ENCODE measurements at places on chromosomes 6 and 20.

GRCh38 chr6:35206346-35206745 is 7.4 kb upstream of the SCUBE3 start:
- no peak for DNase-seq

DNA sequence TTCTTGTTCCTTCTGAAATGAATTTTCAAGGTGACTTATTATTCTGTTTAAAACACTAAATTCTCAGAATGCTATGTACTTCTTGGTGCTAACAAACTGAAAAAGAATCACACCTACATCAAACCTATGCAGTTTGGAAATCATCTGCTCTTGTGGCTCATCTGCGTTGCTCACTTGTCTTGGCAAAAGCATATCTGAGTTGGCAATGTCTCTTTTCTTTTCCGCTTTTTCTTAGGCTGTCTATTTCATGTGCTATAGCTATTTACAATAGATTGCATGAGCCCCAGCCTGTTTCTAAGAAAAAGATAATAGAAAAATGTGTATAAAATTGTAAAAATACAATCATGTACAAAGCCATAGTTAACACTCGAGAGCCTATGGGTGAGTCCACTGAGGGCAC is 348.9 kb upstream of the AGPAT4 start:
- no peak for DNase-seq

GRCh38 chr20:32805721-32806120 is 14.0 kb upstream of the MAPRE1 start:
- no peak for DNase-seq

DNA sequence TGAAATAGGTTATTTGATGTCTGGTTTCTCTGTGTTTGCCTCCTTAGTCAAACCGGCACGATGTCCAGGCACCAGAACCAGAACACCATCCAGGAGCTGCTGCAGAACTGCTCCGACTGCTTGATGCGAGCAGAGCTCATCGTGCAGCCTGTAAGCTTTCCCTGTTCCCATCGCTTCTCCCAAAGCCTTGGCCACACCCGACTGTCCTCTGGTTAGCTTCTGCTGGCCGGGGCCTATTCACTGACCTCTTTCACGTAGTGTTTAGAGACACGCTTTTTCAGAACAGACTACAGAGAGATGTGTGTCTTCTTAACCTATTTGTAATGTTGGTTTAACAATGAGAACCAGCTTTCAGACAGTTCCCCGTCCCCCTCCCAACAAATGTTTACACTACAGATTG is 14.2 kb downstream of the DSP start:
- no peak for DNase-seq

DNA sequence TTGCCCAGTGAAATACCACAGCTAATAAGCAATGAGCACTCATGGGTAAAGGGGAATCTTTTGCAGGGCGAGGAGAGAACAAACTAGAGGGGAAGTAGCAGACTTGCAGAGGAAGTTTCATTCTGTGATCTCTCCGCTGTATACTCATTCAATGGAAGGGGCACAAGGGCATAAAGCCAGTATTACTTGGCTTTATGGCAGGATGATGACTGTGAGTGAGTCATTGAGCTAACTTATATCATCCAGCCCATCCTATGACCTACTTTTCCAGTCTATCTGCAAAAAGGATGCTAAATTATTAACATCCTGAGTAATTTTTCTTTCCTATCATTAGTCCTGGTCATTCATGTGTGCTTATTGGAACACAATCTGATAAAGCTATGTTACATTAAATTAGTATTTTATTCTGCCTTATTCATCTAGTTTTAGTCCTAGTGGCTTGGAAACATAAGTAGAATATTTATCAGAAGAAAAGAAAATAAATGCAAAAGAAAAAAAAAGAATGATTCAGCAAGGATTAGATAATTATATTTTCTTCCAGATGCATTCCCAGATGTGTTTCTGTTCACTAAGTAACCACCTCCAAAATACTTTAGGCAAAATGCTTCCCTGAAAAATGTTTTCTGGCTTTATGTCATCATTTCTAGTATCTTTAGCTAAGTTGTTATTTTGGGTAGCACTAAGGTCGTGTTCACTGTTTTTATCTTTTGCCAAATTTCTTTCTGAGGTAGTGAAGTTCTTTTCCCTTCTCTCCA is 471.7 kb downstream of the CDKAL1 start:
- DNase-seq: no peak

- peak; percentile 66 for DNase-seq
Observed at GRCh38 chr6:129709769-129710449, at the start of gene ARHGAP18. Gene ARHGAP18 (minus strand): TSS chr6:129710177. CDS start chr6:129710136, 41 bp downstream.

GRCh38 chr6:2353412-2354137 is 108.2 kb upstream of the GMDS start:
- peak; percentile 53 for DNase-seq

- DNase-seq: no peak
Observed at GRCh38 chr6:18842534-18842933, 455.4 kb downstream of the RNF144B start.

GRCh38 chr20:21719592-21720214 is 14.2 kb downstream of the PAX1 start:
- peak; percentile 15 for DNase-seq

DNA sequence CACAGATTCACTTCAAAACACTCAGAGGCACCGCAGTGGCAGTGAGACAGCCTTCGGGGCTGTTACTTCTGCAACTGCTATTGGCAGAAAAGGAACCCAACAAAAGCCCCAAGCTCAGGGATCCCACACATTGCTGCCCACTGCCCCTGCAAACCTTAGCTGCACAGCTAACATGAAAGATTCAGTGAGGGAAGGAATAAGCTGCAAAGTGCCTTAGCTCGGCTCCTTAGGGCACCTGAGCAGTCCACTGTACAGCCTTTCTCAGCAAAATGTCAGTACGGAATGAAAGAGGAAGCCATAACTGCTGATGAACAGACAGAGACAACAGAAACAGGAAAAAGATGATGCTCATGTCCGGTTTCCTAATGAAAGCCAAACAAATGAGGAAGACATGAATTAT is 179.7 kb upstream of the SHLD1 start:
- no peak for DNase-seq

- no peak for DNase-seq
Observed at GRCh38 chr6:107495971-107496370, 6.1 kb downstream of the SOBP start.

DNA sequence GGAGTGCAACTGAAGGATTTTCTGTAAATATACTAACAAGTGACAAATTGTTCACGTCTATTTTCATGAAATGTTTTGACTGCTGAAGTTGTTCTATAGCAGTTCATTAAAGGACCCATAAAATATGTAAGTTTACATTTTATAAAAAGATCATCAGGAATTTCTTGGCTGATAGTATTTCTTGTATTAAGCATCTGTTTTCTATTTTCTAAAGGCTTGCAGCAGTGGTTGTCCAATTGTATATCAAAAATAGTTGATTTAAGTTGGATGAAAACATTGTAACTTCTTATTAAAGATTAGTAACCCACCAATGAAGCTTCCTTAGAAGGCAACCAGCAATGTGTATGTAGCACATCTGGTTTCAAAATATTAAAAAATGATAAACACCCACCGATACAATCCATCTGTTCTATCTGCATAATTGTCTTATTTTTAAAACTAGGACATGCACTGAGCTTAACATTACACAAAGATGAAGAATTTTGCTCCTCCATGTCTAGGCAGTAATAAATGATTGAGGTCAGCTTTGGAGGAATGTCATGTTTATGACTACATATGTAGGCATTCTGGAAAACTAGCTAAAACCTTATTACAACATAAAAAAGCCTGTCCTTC is 301.3 kb upstream of the TCF21 start:
- no peak for DNase-seq

DNA sequence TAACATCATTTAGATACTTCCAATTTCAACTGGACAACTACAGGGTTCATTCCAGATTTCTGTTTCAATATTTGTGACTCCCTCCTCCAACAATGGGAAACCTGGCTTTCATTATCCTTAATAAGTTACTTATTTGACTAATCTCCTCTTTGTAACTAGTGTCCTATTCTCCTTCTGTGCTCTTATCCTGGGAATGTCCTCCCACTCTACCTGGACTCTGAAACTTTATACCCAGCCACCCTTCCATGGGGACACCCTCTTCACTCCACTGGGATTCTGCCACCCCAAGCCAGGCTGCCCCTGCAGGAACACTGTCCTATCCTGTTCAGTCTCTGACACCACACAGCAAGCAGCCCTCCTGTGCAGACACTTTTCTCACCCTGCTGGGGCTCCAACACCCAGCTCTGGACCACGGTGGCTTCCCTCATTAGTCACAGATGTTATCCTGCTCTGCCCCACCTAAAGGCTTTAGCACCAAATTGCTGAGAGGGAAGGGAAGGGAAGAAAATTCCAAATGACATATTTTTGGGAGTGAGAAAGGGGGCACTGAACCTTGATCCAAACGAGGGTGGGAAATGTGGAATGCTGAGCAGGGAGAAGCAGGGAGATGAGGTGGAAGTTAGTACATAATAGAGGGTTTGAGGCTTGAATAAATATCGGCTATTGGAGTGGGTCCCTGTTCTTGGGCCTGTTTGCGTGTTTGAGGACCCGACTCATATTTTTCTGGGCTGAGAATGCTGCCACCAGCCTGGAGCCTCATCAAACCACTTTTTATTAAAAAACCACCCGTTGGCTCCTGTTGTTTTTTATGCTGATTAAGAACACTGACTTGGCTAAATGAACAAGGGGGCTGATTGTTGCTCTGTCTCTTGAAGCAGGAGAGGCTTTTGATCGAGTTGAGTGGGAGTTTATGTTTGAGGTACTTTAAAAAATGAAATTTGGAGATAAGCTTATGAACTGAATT is 54.0 kb upstream of the AKIRIN2 start:
- no peak for DNase-seq

DNA sequence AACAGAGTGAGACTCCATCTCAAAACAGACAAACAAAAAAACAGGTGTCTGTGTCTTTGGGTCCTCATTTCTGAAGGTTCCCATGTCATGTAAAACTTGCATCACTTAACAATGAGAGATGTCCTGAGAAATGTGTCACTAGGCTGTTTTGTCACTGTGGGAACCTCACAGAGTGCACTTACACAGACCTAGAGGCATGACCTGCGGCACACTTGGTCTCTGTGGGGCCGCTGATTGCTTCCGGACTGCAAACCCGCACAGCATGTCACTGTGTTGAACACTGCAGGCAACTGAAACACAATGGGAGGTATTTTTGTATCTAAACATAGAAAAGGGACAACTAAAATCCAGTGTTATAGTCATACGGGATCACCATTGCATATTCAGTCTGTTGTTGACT is 42.3 kb upstream of the TMEM181 start:
- DNase-seq: no peak

GRCh38 chr6:161417717-161418462 is 144.0 kb upstream of the AGPAT4 start:
- no peak for DNase-seq

- DNase-seq: no peak
Observed at GRCh38 chr6:148885925-148886845, 139.4 kb downstream of the UST start.

All from stimulated activated CD4-positive, alpha-beta T cell treated with anti-CD3 and anti-CD28 coated beads, Interleukin-4, amount 100 ng/mL, for 1 hour (primary cell).